ENCODE measurements at places on chromosomes 12 and 14.

DNA sequence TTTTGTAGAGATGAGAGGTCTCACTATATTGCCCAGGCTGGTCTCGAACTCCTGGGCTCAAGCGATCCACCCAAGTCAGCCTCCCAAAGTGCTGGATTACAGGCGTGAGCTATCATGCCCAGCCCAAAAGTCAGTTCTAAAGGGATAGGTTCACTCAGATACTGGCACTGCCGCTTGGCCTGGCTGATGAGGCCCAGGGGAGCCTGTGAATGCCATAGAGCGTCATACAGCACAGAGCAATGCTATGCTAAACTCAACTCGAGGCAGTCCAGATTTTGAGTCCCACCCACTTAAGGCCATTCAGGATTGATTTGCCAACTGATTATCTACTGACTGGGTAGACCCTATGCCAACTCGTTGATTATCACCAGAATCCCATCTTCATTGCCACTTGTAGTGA is 179.4 kb downstream of the ESR2 start:
- no peak for DNase-seq

DNA sequence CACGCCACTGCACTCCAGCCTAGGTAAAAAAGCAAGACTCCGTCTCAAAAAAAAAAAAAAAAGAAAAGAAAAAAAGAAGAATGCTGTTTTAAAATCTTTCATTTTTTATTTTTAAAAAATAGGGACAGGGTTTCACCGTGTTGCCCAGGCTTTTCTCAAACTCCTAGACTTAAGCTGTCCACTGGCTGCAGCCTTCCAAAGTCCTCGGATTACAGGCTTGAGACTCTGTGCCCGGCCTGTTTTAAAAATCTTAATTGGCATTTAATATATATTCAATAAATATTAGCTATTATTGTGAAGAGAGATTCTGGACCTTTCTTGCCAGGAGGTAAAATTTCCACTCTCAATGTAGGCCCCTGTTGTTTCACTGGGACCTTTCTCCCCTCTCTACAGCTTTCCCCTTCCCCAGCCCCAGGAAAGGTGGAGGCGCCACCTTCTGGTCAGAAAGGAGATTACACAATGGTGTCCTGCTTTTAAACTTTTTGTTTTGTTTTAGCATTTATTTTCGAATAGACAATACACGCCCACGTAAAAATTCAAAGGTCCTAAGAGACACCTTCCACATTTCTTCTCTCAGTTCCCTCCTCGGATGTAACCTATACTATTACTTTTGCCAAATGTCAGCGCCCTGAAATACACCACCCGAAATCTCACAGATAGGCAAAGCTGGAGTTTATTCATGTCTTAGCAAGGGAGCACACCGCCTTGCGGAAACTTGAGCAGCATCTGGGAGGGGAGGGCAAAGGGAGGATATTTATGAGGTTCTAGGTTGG is 23.8 kb upstream of the PHC1 start:
- DNase-seq, result peak; percentile 22

- no peak for DNase-seq
Measured at GRCh38 chr12:3987571-3987970, 114.4 kb upstream of the PARP11 start.

- DNase-seq, result no peak
Measured at GRCh38 chr14:86788224-86788623, 1204.8 kb downstream of the GALC start.

GRCh38 chr14:61751475-61751989 is 10.7 kb upstream of the SNAPC1 start:
- no peak for DNase-seq

DNA sequence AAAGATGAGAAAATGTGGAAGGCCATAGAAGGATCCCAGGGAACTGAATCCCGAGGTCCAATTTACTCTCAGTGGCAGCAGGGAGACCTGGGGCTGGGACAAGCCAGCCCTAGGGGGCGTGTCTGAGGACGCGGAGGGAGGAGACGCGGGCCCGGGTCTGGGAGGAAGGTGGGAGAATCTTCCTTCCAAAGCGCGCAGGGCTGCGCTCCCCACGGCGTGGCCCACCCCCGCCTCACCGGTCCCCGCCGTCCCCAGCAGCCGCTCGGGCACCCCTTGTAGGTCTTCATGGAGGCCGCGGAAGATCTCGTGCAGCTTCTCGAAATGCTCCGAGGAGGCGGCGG is 323 bp downstream of the VTI1B start:
- no peak for DNase-seq

GRCh38 chr14:32571995-32572866 is 243.1 kb downstream of the AKAP6 start:
- no peak for DNase-seq

DNA sequence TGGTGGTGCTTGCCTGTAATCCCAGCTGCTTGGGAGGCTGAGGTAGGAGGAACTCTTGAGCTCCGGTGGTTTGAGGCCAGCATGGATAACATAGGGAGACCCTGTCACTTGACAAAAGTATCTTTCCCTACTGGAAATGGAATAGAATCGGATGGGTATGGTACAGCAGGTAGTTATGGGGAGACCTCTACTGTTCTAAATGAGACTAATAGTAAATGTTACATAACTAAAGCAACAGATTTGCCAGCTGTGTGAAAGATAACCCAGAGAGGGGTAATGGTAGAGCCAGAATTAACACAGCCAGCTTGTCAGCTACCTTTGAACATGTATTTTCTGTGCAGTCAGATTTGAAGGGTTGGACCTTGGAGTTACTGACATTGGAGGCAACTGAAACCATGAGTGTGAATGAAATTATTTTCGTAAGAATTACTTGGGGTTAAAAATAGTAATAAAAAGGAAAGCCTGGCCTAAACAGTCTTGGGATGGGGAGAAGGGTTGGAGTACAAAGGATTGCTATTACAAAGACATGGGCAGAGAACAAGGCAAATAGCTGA is 21.7 kb upstream of the NUP107 start:
- DNase-seq, result no peak

GRCh38 chr12:72256725-72257124 is 15.4 kb upstream of the TRHDE start:
- no peak for DNase-seq

- peak; percentile 63 for DNase-seq
Measured at GRCh38 chr14:34081576-34082136, 130.8 kb upstream of the EGLN3 start.
